HT-29 (cell line): ENCODE measurements at places on chromosomes 5 and 9.

DNA sequence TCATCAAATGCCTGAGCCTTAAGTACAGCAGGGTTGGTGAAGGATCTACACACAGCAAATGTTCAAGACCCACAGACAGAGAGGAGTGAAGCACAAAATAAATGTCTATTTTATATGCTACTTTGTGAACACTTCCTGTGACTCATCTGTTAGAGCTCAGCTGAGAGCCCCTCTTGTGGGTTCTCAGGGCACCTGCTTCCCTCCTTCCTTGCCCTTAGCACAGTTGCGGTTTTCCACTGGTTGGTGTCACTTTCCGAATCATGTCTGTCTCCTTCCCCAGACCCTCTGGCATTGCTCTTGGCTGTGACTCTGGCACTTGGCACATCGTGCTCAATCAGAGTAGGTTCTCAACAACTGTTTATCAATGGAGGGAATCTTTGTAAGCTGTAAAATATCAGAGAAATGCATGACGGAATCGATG lies 128.5 kb upstream of the STC2 start:
- peak; percentile 50 for DNase-seq

DNA sequence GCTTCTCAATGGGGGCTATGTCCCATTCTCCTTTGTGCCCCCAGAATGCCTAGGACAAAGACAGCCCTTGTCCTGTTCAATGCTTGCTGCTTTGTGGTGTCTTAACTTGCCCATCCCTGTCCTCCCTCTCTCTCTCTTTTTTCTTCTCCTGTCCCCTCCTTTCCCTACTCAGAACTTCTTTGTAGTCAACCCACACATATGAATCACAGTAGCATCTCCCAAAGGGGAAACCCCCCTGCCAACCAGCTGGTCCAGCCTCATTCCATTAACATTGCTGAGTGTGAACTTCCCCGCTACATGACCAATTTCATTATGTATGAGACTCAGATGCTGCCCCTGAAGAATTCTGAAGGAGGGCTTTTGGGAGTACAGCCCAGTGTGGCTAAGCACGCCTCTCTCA lies 408.3 kb downstream of the ENC1 start:
- no peak for DNase-seq

DNA sequence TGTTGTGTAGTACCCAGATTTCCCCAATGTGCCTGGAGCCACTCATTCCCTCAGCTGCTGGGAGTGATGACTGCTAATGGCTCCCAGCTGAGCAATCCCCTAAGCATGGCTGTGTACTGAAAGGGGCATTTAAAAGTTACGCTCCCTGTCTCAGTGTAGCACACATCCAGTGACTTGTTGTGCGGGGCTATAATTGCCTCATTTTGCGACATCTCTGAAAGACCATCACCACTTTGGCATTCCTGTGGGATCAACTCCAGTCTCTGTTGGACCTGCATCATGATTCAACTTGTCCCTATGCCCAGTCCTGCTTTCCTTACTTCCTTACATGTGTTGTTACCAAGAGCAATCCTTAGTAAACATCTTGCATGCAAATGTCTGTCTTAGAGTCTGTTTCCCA lies 201.2 kb upstream of the MPDZ start:
- DNase-seq = no peak

- no peak for DNase-seq
Measured at GRCh38 chr5:61477788-61478187, 145.7 kb downstream of the ZSWIM6 start.

GRCh38 chr9:128372188-128372641 lies 1.0 kb downstream of the URM1 start:
- peak; percentile 21 for DNase-seq

DNA sequence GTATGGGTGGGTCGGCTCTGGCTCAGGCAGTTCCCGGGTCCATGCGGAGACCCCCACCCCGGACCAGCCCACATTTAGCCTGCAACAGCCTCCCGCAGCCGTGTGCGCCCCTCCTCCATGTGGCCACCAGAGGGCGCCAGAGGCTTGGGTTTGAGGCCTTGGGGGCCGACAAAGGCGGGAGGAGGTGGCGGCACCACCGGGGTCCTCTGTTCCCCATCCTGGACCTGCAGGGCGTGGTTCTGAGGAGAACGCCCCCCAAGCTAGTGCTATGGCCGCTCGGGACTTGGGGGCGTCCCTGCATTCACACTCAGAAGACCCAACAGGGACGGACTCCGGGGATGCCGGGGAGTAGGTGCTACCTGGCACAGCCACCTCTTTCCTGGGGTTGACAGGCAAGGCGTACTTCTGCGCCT lies 16.5 kb downstream of the ASS1 start:
- peak; percentile 60 for DNase-seq

DNA sequence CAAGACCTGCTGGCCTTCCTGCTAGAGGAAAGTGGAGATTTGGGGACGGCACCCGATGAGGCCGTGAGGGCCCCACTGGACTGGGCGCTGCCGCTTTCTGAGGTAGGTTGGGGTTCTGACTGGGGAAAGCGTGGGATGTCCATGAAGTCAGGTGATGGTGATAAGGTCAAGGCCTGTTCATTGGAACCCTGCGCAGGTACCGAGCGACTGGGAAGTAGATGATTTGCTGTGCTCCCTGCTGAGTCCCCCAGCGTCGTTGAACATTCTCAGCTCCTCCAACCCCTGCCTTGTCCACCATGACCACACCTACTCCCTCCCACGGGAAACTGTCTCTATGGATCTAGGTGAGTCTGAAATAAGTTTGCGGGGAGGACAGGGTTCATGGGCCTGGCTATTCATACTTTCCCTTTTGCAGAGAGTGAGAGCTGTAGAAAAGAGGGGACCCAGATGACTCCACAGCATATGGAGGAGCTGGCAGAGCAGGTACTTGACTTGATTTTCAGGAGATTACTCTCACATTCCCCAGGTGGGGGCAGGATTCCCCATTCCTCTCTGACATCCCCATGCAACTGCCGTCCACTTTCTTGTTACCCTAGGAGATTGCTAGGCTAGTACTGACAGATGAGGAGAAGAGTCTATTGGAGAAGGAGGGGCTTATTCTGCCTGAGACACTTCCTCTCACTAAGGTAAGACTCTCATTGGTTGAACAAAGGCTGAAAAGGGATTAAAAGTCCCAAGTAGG lies 505 bp downstream of the CREB3 start:
- peak; percentile 78 for DNase-seq

- DNase-seq = peak; percentile 12
Measured at GRCh38 chr5:73497497-73498056, 665 bp upstream of the BTF3 start.

DNA sequence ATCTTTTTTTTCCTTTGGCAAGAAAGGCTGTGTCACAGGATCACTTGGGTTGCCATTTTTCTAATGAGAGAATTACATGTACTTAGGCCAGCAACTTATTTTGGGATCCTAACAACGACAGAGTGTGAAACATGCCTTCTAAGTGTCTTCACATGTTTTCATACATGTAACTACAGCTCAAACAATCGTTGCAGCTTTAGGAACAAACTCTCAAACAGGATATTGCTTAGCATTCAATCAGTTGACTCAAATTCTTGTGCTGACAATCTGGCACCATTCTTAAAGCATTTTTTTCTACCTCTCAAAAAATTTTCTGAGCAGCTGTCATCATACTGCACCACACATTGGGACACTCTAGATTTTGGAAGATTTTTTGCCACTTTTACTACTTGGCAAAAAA lies 435.5 kb downstream of the HINT1 start:
- DNase-seq = no peak

- DNase-seq = no peak
Measured at GRCh38 chr5:60872892-60873291, 28.8 kb upstream of the ELOVL7 start.

- no peak for DNase-seq
Measured at GRCh38 chr9:108153416-108153815, 663.8 kb upstream of the KLF4 start.

DNA sequence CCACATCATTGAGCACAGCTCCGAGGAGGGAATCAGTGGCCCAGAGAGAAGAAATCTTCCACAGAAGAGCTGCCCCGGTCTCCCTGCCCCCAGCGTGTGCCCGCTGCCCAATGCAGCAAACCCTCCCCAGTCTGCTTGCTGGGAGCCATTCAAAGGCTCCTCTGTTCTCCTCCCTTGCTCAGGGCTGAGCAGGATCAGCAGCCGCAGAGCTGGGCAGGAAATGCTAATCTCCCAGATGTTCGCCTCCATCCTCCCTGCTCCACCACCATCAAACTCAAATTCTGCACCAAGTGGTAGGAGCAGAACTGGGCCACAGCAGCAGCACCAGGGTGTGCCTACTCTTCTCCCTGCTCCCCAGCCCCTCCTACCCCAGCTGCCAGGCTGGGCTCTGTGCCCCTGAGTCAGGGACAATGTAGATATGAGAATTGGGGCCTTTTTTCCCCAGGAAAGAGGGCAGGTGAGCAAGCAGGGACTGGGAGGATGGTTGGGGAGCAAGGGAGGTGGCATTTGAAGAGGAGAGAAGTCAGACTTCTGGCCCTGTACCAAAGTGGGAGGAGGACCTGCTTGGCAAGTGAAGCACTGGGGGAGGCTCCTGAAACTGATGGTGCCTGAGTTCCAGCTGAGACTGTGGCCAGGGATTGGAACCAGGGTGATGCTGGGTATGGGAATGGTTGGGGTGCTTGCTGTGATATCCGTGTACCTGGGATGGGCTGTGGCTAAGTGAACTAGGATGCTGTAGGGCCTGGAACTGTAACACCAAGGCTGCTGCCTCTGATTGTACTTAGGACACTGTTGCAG lies 1.9 kb upstream of the PCDH1 start:
- DNase-seq = no peak

DNA sequence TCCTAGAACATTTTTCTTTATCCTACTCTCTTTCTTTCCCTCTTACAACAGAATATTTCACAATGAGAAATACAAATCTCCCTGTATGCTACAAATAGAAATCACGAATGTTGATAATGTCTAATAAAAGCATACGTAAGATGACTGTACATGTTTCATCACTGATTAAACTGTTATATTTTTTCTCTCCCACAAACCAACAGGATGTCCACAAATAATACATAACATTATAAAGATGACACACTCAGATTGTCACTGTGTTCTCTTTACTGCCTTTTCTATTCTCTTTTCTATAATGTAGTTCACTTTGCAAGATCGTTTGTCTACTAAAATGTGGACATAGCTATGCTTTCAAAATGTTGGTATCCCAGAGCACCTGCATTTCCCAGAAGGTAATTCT lies 90.7 kb upstream of the PARP8 start:
- DNase-seq = no peak

GRCh38 chr5:131288328-131288727 lies 24.5 kb downstream of the CDC42SE2 start:
- DNase-seq = no peak

DNA sequence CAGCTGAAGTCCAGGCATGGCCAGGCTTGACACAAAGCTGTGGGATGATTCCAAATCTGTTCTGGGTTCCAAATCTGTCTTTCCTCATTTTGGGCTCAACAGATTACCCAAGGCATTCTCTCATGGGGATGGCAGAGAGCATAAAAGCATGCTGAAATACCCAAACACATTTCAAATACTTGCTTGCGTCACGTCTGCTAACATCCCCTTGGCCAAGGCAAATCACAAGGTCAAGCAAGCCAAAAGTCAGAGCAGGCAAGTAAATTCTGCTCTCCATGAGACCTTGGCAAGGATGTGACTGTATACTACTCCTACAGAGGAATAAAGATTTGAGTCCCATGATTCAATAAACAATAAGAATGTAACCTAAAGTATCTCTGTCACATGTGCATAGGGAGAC lies 306.7 kb downstream of the EPB41L4A start:
- no peak for DNase-seq
